Right atrium auricular region (tissue), 2 donors: ENCODE measurements at places on chromosomes 13 and 19. TPM values are rescaled to one million over a fixed set of nuclear protein-coding genes. Genes with fewer than 3 reads are reported as not detected.

The C19orf73 gene
- total RNA-seq, result 3.1 TPM

GRCh38 chr19:28530406-28531035, 682.4 kb downstream of the UQCRFS1 start:
- no peak for DNase-seq

- DNase-seq, result no peak
These were observed 41.8 kb downstream of the ZNF527 start for GRCh38 chr19:37412700-37413099.

The WDR62 gene
- 0.75 TPM for total RNA-seq

The PLIN5 gene
- 43.6 TPM for total RNA-seq

GRCh38 chr13:26247608-26248007, 6.3 kb upstream of the CDK8 start:
- DNase-seq, result no peak

GRCh38 chr13:93227878-93228642, 1.5 kb downstream of the GPC6 start:
- DNase-seq, result peak; percentile 74

The FAM216B gene
- 22.0 TPM for total RNA-seq

DNA sequence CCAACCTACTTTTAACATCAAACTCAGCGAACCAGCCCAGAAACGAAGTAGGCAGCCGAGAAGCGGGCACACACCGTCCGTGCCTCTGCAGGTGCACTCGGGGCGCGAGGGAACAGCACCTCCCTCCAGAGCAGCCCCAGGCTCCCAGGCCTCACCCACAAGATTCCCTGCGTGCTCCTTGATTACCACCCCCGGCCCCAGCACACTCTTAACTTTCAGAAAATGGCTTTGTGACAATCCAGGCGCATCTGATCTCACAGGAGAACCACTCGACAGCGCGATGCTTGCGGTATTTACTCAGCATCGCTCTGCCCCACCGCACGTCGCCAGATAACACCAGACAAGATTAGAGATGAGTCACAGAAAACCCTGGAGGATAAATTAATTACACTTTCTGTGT, 134.9 kb upstream of the SPACA7 start:
- no peak for DNase-seq

The NLRP7 gene
- not detected for total RNA-seq
